ENCODE measurements at places on chromosomes 2 and 18. TPM values are rescaled to one million over a fixed set of nuclear protein-coding genes. Genes with fewer than 3 reads are reported as not detected.

DNA sequence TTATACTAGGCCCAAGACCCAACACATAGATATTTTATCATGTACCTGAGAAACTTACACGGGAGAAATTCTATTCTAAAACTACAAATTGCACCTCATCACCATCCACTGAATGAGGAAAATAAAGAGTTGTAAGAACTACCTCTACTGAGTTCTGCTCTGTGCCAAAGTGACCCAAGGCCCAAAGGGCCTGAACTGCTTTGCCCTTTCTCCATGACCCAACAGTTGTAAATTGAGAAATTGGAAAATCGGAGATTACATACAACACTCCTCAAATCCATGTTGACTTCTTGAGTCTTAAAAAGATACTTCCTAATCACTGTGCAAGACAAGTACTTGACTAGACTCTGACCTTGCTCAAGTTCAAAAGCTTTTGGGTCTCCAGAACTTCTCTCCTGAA, 8.8 kb downstream of the NR4A2 start:
- no peak for DNase-seq

- no peak for DNase-seq
Observed at GRCh38 chr2:1856922-1857321, 112.6 kb upstream of the PXDN start.

- DNase-seq, result peak; percentile 32
Observed at GRCh38 chr2:238097988-238098871, 1.9 kb upstream of the ESPNL start.

DNA sequence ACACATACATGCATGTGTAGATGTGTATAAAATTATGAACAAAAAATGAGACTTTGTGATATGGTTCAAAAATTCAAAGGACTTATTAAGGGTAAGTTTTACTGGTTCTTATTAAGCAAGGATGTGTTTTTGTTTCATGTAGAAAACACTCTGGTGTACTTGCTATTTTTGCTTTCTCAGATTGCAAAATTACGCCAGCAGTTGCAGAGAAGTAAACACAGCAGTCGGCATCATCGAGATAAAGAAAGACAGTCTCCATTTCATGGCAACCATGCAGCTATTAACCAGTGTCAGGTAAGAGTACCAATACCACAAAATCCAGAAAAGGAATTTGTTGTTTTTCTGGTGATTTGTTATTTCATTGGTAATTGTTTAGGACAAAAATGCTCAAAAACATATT, 91.3 kb downstream of the FAM117B start:
- DNase-seq, result no peak

DNA sequence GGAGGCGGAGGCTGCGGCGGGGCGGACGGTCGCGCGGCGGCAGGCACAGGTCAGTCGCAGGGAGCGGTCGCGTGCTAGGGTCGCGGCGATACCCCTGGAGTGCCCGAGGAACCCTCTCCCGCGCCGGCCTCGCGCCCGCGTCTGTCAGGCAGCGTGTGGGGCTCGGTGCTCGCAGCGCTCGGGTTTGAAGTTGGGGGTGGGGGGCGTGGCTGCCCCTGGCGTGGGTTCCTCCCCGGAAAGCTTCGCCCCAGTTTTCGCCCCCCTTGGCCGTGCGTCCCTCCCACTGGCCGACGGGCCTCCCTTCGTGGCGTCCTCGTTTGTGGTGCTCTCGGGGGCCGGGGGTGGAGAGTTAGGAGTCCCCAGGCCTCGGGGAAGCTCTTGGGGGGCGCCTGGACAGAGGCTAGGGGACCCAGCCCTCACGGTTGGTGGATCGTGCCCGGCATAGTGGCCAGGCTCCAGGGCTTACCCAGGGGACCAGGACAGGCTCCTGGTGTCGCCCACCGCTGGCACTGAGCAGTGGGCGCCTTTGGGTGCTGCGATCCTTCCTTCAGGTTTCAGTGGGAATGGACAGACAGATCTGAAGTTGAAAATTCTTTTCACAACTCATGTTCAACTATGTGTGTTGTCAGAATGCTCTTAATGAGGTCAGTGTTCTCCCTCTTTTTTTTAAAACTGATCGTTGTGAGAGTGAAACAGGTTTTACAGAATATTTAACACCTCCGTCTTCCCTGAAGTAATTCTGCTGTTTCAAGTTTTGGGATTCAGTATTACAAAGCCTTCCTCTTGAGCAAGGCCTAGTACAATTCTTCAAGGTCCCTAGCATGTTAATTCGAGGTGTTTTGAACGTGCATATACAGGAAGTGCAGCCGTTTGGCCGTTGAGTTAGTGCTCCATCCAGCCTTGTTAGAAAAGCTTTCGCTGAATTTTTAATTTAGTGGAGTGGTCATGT, 604 bp downstream of the RALBP1 start:
- DNase-seq, result no peak

DNA sequence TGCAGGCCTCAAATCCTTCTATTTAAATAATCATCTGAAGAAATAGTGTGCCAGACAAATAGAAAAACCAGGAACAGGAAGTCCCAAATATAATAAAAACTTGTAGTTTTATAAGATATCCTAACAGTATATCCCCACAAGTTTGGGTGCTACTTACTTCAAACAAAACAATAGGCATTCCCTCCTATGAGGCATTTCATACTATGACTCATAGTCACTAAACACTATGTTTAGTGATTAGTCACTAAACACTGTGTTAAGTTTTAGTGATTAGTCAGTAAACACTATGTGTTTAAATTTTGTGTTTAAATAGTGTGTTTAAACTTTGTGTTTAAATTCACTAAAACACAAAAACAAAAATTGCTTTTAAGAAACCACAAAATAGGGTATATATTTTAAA, 407.0 kb upstream of the CDH19 start:
- DNase-seq, result peak; percentile 12

DNA sequence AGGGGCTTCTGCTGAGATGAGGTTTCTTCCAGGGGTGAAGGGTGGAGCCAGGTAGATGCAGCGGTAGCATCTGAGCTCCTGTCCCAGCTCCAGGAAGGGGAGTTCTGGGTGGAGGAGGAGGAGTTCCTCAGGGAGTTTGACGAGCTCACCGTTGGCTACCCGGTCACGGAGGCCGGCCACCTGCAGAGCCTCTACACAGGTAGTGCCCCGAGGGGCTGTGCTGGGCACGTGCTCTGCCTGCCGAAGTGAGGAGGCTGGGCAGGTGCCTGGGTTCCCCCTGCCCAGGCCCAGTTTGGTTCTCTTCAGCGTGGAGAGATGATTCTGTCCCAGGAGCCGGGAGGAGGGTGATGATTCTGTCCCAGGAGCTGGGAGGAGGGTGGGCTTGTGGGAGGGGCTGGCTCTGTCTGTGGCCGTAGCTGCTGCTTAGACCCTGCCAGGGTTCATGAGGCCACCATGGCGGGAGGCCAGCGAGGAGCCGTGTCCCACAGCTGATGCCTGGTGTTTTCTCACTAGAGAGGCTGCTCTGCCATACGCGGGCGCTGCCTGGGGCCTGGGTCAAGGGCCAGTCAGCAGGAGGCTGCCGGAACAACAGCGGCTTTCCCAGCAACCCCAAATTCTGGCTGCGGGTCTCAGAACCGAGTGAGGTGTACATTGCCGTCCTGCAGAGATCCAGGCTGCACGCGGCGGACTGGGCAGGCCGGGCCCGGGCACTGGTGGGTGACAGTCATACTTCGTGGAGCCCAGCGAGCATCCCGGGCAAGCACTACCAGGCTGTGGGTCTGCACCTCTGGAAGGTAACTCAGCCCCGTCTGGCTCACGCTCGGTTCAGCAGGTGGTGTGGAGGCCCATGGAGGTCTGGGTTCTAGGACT, 8.2 kb downstream of the CAPN10 start:
- DNase-seq, result no peak

- DNase-seq, result no peak
Observed at GRCh38 chr18:48735080-48735676, 196.3 kb downstream of the CTIF start.

The ERFE gene
- 10.3 TPM for total RNA-seq
